GM23338 (cell line): ENCODE measurements at places on chromosomes 7 and 10. TPM values are rescaled to one million over a fixed set of nuclear protein-coding genes. Genes with fewer than 3 reads are reported as not detected.

DNA sequence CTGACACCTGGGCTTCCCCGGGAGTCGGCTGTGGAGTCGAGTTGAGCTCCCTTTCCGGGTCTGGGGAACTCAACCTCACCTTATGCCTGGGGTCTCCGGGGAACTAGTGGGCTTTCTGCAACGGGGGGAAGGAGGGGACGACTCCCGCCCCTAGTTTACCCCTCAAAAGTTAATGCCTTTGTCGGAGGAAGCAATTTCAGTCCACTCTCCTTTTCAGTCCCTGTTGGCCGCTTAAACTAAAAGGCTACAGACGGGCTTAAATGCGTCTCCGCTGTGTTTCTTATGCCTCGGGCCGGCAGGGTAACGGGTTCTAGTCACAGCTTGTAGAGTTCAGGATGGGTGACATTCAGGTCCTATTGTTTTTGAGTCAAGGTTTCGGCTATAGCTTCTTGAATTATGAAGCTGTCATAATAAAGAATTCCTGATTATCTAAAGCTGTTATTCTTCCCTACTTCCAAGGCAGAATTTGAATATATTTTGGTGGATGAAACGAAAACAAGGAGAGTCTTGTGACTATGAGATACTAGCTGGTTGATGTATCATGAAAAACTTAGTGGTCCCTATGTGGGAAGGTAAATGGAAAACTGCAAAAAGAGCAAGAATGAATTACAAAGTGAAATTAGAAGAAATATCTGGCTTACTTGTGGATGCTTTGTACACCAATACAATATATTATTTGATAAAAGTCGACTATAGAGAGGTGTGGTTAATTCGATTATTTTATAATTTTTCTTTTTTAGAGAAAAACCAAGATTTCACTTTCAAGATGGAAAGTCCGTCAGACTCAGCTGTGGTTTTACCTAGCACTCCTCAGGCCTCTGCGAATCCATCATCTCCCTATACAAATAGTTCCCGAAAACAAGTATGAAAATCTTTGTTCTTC, 495 bp downstream of the SFR1 start:
- H3K4me3 ChIP-seq, result peak overlapping the region; percentile 71
- H3K27me3 ChIP-seq, result no peaks in the 10 kb centered on the region
- H3K27ac ChIP-seq, result peak overlapping the region; percentile 94
- DNase-seq, result peak; percentile 67

GRCh38 chr10:49488056-49488717, 50.7 kb downstream of the ERCC6 start:
- no peak overlapping the region for H3K4me3 ChIP-seq
- H3K4me1 ChIP-seq, result no peaks in the 10 kb centered on the region
- H3K27me3 ChIP-seq, result no peaks in the 10 kb centered on the region

The ZNF488 gene
- total RNA-seq, result 5.2 and 7.8 TPM in 2 replicates

The ABCC2 gene
- 0.45 and 1.0 TPM in 2 replicates for total RNA-seq
